ENCODE measurements at places on chromosomes 6 and 20. TPM values are rescaled to one million over a fixed set of nuclear protein-coding genes. Genes with fewer than 3 reads are reported as not detected.

HNF4A gene
- total RNA-seq, result 213 TPM

OPRM1 gene
- total RNA-seq, result not detected

FAM217A gene
- total RNA-seq, result not detected

ERVFRD-1 gene
- not detected for total RNA-seq

SYCP2 gene
- 0.31 TPM for total RNA-seq

BEND6 gene
- total RNA-seq, result not detected

MDFI gene
- not detected for total RNA-seq

DDO gene
- total RNA-seq, result 6.4 TPM

TM9SF4 gene
- 33.9 TPM for total RNA-seq

COL11A2 gene
- 0.19 TPM for total RNA-seq

SIRPG gene
- total RNA-seq, result 0.37 TPM

RNF182 gene
- not detected for total RNA-seq

PPP1R14C gene
- not detected for total RNA-seq

PPP1R3G gene
- total RNA-seq, result 0.63 TPM

TOMM34 gene
- 13.8 TPM for total RNA-seq

OPRL1 gene
- 0.32 TPM for total RNA-seq

RIPOR2 gene
- 3.9 TPM for total RNA-seq

DLGAP4 gene
- 19.5 TPM for total RNA-seq

LAMP5 gene
- total RNA-seq, result not detected

PDCD2 gene
- total RNA-seq, result 23.4 TPM

PTPRT gene
- total RNA-seq, result 0.18 TPM

ABRACL gene
- total RNA-seq, result 45.6 TPM

PMEPA1 gene
- 2.3 TPM for total RNA-seq

COL21A1 gene
- 0.49 TPM for total RNA-seq

TRERF1 gene
- 0.58 TPM for total RNA-seq

MCCD1 gene
- total RNA-seq, result not detected

RIPK1 gene
- total RNA-seq, result 17.6 TPM

CTAGE9 gene
- total RNA-seq, result not detected

CALHM6 gene
- 4.4 TPM for total RNA-seq

NANP gene
- total RNA-seq, result 1.9 TPM

TFAP2A gene
- not detected for total RNA-seq

SLCO4A1 gene
- 5.6 TPM for total RNA-seq

All from right lobe of liver (tissue), 6 donors.